ENCODE measurements at places on chromosomes 4 and X.

GRCh38 chrX:134885336-134886001 is 105.3 kb upstream of the SMIM10 start:
- no peak for DNase-seq

DNA sequence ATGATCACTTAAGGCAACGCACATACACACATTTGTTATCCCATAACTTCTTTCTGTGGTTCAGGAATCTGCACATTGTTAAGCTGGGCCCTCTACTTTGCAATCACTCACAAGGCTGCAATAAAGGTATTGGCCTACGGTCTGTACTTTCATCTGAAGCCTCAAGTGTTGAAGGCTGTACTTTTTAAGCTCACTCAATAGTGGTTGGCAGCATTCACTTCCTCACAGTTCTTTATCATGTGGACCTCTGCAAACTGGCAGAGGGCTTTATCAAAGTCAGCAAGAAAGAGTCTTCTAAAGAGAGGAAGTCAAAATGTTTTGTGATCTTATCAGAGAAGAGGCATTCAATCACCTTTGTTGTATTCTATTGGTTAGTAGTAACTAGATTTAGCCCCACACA is 301.4 kb upstream of the EPHA5 start:
- no peak for DNase-seq

GRCh38 chrX:24231131-24231540 is 81.6 kb downstream of the ZFX start:
- DNase-seq, result no peak

DNA sequence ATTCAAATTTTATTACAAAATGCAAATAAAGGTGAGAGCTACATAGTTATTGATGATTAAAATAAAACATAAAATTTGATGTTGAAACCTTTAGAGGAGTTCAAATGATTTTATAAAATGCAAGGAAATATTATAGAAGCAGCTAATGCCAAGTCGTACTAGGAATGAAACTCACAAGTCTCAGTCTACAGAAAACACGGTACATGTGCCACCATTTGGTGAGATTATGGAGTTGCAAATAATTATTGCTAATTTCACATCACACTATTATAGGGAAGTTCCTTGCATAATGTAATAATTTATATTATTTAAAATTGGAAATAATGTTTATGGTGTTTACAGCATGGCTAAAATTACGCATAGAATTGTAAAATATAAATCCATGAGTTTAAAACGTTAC is 1601.7 kb upstream of the TENM3 start:
- DNase-seq, result no peak

GRCh38 chrX:112851806-112852205 is 11.2 kb upstream of the AMOT start:
- no peak for DNase-seq

DNA sequence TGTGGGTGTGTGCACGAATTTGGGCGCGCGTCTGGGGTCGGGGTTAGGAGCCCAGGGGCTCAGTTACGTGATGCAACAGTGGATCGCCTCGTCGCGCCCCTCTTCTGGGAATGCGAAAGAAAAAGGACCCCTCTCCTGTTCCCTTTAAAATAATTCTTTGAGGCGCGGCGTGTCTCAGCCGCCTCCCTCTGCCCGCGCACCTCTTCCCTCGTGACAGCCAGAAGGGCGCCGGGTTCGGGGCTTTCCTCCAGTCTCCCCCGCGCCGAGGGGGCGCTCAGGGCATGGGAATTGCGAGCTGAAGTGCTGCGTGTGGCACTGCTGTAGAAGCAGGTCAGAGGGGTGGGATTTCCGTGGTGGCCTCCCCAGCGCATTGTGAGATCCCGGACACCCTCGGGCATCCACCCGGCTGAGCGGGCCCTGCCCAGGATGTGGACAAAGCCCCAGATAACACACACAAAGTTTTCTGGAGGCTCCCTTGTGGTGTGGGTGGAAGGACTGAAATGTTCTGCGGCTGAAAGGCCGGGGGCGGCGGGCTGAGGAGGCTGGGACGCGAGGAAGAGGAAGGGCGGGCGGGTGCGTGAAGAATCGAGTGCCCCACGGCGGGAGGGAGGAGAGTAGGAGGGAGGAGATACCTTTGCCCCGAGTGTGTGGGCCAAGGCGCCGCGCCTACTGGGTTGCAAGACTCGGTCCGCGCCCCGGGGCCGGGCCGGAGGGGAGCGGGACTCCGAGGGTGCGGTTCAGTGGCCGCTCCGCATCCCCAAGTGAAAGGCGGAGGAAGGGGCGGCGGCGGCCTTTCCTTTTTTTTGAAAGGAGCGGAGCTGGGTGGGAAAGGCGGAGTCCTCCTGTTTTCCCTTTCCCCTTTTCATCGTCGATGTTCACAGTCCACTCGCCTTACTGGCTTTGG is 752 bp downstream of the SEPTIN11 start:
- DNase-seq, result no peak

DNA sequence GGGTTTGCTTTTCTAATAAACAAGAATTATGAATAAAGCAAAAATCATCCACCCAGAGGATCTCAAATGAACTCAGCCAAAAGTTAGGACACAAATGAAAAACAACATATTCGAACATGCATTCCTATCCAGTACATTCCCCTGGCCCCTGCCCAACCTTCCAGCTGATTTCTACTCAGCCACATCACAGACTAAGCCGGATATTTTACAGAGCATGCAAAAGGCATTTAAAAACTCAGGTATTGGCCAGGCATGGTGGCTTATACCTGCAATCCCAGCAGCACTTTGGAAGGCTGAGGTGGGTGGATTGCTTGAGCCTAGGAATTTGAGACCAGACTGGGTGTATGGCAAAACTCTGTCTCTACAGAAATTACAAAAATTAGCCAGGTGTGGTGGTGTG is 54.6 kb downstream of the RELL1 start:
- DNase-seq, result no peak

GRCh38 chr4:146333187-146333894 is 119.0 kb downstream of the REELD1 start:
- no peak for DNase-seq

GRCh38 chrX:104566681-104567501 is 892 bp downstream of the IL1RAPL2 start:
- DNase-seq, result no peak

DNA sequence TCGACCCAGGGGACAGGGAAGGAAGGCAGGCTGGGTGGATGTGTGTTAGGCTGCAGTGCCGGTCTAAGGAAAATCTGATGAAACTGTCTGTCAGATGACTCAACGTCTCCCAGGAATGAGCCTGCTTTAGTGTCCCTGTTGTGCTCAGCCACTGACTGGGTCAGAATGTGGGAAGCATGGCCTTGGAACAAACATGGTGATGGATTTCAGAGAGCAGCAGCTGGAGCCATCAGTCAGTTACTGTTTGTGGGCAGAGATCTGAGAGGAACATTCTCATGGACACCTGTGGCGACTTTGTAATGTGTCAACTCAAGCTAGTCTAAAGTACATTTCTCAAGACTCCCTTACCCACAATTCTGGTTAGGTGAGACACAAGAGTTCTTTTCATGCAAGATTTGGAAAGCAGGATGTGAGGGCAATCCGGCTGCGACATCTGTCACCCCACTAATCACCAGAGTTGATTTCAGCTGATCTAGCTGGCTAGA is 63.2 kb downstream of the ANAPC10 start:
- DNase-seq, result no peak

GRCh38 chr4:76965866-76966579 is 16.5 kb downstream of the SEPTIN11 start:
- no peak for DNase-seq

GRCh38 chr4:153497091-153497531 is 31.0 kb downstream of the TMEM131L start:
- no peak for DNase-seq

- no peak for DNase-seq
Observed at GRCh38 chrX:69987691-69988090, 62.0 kb downstream of the AWAT2 start.

GRCh38 chrX:20438871-20439526 is 172.3 kb upstream of the RPS6KA3 start:
- no peak for DNase-seq

DNA sequence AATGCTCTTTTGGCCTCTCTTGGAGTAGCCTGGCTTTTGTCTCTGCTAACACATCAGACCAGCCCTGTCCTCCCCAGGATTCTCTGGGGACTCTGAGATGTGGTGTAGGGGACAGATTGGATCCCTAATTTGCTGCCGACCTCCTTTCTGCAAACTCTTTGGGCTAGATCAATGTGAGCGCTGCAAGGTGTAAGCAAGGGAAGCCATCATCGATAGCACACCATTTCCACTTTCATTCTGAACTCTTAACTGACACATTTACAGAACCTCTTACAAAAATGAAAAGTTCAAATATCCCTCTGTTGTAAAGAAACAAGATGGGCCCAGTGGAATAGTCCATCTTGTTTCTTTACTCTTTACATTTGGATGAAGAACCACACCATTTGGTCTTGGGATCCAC is 46.6 kb downstream of the PGRMC2 start:
- no peak for DNase-seq

- no peak for DNase-seq
Observed at GRCh38 chr4:91070736-91071135, 943.5 kb downstream of the CCSER1 start.

- no peak for DNase-seq
Observed at GRCh38 chr4:95157596-95157995, 391.2 kb downstream of the UNC5C start.

GRCh38 chr4:128364565-128364964 is 77.0 kb upstream of the PGRMC2 start:
- DNase-seq, result no peak

DNA sequence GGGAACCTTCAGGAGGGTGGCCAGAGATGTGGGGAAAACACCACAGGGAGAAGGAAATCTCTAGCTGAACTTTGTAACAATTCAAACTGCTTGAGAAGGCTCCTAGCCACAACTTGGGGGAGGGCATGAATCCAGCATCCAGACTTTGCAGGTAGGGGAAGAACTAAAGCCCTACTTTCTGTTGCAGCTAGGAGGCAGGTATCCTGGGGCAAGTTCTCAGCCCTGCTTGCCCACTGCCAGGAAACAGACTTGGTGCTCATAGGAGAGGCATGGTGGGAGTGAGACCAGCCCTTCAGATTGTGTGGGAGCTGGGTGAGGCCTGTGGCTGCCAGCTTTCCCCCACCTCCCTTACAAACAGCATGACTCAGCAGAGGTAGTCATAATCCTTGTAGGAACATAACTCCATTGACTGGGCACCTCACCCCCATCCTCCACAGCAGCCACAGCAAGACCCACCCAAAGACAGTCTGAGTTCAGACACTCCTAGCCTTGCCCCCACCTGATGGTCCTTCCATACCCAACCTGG is 209.5 kb upstream of the CPEB2 start:
- DNase-seq, result no peak

- DNase-seq, result no peak
Observed at GRCh38 chr4:11608992-11609391, 180.3 kb upstream of the HS3ST1 start.

- no peak for DNase-seq
Observed at GRCh38 chr4:145340071-145340675, 141.5 kb upstream of the SMAD1 start.

GRCh38 chr4:39970671-39971640 is 6.8 kb downstream of the PDS5A start:
- DNase-seq, result no peak

GRCh38 chr4:7186031-7186430 is 6.3 kb upstream of the SORCS2 start:
- no peak for DNase-seq

DNA sequence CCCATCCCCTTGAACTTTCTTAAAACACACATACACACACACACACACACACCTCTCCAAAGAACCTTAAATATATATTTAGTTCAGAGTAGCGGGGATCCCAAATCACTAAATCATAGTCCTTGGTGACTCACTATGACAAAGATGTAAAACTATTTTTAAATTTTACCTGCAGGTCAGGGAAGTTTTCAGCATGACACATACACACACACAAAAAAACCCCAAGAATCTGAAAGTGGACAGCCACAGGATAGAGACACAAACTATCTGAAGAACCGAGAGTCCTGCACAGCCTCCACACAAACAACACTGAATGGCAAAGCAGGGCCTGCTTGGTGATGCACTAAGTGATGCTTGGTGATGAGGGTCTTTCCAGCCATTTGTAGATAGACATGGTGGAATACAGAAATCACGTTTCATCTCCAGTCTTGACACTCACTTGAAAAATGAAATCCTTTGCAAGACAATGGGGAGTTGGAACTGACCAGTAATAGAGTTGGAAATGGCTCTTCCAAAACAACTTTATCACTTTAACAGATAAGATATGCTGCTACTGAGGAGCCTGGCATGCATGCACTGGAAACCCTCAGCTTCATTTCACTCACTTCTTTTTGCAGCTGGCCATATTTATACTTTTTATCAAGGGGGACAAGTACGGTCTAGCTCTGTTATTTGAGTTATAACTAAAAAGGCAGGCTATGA is 307.3 kb downstream of the RAPGEF2 start:
- DNase-seq, result no peak

- DNase-seq, result no peak
Observed at GRCh38 chr4:10243856-10244255, 127.3 kb upstream of the WDR1 start.

DNA sequence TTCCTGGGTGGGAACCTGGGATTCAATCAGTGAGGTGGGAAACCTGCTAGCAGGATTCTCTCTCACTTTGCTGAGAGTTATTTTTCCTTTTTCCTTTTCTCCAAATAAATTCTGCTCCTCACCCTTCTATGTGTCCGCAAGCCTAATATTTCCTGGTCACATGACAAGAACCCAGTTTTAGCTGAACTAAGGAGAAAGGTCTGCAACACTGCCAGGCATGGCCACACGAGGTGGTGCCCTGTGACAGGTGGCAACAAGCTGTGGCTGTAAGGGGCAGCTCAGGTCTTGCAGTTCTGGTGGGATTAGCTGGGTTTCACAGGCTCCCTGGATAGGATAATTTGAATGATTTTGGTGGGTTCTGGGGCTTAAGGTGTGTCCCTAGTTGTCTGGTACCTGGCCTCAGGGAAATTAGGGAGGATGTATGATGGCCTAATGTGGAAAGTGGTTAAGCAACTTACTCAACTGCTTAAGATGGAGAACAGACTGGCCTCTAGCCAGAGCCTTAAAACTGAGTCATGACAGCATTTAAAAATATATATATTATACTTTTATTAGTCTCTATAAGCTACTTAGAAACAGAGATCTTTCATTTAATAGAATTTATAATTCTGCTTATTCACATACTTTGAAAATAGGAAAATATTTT is 215.0 kb downstream of the IL15 start:
- DNase-seq, result no peak

DNA sequence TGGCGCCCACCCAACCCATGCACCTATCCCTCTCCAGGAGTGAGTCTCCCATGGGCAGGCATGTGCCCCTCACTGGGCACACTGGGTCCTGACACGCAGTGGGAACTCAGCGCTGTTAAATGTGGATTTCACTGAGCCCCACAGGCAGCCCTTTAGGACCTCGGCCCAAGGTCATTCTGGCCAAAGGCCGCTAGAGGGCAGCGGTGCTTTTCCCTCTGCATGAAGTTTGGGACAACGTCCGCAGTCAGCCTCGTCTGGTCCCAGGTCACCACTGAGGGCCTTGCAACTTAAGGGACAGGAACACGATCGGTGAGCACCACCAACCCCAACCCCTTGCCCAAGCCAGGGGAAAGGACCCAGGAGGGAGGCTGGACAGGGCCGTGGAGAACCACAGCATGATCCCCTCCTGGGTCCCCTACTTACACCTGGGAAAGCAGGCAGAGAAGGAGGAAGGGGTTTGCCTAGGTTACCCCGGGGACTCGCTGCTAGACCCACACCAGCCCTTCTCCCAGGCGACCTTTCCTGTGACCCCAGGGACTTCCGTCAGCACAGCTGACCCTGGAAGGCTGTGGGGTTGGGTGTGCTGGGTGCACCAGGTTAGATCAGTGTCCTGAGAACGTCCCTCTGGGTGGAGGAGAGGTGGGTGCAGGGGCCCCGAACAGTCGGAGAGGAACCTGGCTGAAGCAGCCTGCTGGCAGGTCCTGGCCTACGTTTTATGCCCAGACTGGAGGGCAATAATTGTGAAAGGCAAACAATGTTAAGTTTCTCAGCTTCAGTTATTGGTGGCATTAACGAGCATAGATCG is 24.0 kb downstream of the CYTL1 start:
- DNase-seq, result peak; percentile 37
